Activated CD4-positive, CD25-positive, alpha-beta regulatory T cell (primary cell): ENCODE measurements at places on chromosomes 12 and 14.

DNA sequence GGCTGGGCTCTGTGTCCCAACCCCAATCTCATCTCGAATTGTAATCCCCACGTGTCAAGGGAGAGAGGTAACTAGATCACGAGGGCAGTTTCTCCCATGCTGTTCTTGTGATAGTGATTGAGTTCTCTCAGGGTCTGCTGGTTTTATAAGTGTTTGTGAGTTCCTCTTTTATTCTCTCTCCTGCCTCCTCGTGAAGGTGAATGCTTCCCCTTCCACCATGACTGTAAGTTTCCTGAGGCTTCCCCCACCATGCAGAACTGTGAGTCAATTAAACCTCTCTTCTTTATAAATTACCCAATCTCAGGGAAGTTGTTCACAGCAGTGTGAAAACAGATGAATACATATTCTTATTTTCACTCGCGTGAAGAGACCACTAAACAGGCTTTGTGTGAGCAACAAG lies 148.2 kb downstream of the TMEM30B start:
- DNase-seq, result no peak

GRCh38 chr12:97575403-97576193 lies 113.0 kb downstream of the RMST start:
- DNase-seq, result no peak

- DNase-seq, result no peak
These were observed 69.5 kb downstream of the TMEM132C start for GRCh38 chr12:128336204-128337070.

DNA sequence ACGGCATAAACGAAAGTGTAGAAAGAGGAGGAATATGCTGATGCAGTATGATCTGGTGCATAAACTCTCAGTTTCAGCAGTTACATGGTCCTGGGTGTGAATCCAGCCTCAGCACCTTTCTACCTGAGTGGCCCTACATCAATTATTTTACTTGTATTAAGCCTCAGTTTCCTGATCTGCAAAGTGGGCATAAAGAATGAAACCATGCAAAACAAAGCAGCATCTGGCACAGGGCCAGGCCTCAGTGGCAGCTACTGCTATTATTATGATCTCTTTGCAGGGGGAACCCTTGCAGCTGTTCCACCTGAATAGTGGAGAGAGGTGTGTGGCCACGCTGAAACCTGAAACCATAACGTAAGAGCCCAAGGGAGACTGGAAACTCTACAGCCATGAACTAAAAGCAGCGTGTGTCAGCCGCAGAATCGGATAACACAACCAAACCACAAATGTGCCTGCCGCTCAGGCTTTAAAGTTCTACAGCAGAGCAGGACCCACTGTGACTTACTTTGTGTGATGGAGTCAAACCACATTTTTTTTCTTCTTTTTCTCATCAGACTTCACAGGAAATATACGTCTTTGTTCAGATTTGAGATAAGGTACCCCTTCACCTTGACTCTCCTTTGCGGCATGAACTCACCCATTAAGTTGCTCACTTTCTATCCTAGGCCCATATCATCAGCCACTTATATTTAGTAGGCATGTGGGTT lies 29.2 kb upstream of the FOS start:
- peak; percentile 37 for DNase-seq
